NCI-H1694 (cell line): ENCODE measurements at places on chromosomes 13 and 19.

GRCh38 chr19:33348301-33349010 lies 25.1 kb upstream of the CEBPG start:
- DNase-seq = no peak

GRCh38 chr13:102901056-102901455 lies 55.2 kb downstream of the ERCC5 start:
- no peak for DNase-seq

DNA sequence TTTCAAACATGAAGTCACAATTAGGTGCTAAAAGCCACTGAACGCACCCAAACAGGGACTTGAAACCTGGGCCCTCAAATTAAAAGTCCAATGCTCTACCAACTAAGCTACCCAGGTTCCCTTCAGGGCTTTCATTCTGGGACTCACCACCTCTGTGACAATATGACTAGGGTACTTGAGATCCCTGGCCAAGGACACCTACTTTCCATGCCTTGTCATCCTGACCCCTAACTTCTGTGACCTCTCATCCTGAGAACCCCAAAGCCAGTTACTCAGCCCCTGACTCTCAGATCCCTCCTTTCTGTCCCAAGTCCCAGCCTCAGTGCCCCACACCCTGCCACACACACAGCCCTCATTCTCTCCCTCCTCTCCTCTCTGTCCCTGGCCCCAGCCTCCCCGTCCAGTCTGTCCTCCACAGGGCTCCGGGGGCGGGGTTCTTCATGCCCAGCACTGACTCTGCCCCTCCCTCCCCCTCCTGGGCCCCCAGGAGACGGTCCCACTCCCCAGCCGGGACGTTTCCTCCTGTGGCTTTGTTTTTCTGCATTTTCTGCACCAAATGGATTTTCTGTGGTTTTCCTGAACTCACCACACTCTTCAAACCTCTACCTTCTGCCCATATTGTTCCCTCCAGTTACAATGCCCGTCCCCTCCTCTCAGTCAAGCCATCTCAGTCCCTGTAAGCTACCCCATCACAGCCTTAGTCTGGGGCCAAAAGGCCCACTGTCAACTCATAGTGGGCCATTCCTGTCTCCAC lies 7.0 kb downstream of the RCN3 start:
- no peak for DNase-seq

- DNase-seq = peak; percentile 3
These were observed 35.4 kb upstream of the MAP3K10 start for GRCh38 chr19:40155749-40156265.

- DNase-seq = no peak
These were observed 22.3 kb upstream of the ZBTB7A start for GRCh38 chr19:4088975-4089374.

DNA sequence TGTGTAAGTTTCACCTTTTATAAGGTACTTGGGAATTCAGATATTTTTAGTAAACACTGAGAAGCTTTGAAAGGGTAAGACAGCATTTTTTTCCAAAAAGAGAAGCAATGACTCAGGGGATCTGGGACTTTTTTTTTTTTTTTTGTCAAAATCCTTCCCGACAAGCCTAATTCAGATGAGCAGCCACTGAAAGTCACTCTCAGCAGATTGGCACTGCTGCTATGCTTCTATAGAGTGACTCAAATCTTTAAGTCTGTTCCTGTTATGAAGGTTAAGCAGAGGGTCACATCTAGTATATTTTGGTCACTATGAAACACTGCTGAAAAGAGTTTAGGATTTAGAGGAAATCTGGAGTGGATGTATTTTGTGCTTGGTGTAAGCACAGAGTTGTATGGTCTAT lies 571.1 kb downstream of the MYO16 start:
- DNase-seq = no peak

DNA sequence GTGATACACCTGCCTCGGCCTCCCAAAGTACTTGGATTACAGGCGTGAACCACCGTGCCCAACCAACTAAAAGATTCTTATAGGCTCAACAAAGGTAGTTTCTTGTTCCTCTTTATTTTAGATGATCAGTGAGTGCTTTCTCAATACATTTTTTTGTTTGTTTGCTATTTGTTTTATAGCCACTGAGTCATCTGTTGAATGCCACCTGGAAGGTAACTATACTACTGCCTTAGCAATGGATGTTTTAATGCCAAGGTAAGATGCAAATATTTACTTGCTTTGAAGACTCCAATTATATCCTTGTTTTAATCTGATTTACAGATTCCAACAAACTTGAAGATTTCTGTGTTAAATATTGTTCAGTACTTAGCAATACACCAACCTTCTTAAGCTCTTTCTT lies 2807.4 kb upstream of the PCDH20 start:
- no peak for DNase-seq

DNA sequence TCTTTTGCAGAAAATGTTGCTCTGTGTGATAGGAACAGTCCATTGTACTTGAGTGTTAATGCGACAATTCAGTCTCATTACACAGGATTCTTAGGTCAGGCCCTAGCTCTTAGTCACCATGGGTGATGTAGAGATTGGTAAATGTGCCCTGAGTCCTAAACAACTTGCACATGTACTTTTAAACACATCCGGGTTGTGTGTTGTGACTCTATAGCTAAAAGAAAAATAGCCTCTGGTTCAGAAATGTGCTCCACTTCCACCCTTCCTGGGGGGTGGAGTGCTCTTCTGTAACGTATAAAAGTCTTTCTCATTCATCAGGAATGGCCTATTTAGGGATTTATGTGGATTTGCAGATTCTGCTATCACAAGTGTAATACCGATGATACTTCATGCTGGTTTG lies 5.2 kb downstream of the SPATA13 start:
- DNase-seq = no peak

- no peak for DNase-seq
These were observed 7.4 kb upstream of the CYP4F3 start for GRCh38 chr19:15633082-15633835.

- no peak for DNase-seq
These were observed 131.0 kb upstream of the FNDC3A start for GRCh38 chr13:48844676-48845075.

- DNase-seq = no peak
These were observed 282.9 kb downstream of the KLF5 start for GRCh38 chr13:73341748-73342147.

- DNase-seq = no peak
These were observed 2.8 kb downstream of the N4BP2L2 start for GRCh38 chr13:32535748-32536147.
